ENCODE measurements at places on chromosomes 1 and 21.

- DNase-seq: peak; percentile 25
Measured at GRCh38 chr1:10196976-10197375, 13.4 kb upstream of the KIF1B start.

DNA sequence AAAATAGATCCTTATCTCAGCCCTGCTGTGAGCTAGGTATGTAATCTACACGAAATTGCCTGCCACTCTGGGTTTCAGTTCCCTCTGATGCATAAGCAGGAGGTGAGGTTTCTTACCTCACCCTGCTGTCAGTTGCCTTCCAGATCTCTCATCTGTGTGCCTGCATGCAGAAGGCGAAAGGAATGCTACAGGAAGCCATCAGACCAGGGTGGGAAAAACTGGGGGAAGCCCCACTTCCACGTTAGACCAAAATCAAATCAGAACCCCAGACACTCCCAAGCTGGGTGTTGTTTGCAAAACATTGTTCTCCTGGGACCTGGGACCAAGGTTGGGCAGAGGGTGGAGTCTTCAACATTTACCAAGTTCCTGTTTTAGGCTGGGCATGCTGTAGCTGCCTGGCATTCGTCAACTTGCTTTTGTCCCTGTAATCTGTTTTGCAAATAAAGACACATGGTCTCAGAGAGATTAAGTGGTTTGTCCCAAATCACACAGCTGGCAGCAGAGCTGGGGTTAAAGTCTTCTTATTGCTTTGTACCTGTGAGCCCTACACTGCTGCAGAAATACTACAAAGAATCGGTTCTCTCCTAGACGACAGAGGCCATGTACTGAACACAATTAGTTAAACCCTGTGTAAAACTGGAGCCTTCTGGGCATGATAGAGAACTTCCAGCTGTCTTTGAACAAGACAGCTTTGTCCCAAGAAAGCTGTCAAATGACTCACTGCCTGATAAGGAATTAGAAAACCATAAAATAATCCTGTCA, 389.7 kb upstream of the RUNX1 start:
- DNase-seq: no peak

DNA sequence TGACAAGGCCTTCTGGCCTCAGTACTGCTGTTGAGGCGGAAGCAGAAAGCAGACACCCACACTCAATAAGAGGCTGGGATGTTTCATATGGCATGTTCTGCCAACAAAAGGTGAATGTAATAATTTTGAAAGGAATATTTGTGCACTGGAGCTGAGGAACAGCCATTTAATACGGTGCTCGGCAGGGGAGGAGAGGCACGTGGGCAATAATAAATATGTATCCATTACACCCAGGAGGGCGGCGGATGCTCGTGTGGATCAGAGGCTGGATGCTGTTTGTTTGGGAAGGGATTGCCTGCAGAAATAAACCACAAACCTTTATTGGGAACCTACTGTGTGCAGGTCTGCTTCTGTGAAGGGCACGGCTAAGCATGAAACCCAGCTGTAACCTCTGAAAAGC, 92.0 kb downstream of the VWA5B1 start:
- no peak for DNase-seq

DNA sequence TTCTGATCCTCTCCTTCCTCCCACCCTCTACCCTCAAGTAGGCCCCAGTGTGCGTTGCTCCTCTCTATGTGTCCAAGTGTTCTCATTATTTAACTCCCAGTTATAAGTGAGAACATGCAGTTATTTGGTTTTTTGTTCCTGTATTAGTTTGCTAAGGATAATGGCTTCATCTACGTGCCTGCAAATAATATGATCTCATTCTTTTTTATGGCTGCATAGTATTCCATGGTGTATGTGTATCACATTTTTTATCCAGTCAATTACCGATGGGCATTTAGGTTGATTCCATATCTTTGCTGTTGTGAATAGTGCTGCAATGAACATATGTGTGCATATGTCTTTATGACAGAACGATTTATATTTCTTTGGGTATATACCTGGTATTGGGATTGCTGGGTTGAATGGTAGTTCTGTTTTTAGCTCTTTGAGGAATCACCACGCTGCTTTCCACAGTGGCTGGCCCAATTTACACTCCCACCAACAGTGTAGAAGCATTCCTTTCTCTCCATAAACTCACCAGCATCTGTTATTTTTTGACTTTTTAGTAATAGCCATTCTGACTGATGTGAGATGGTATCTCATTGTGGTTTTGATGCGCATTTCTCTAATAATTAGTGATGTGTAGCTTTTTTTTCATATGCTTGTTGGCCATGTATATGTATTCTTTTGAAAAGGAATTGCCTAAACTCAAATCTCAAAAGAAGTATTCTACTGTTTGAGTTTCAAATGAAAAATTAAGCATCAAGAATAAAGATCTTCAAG, 116.9 kb downstream of the ETS2 start:
- DNase-seq: no peak

DNA sequence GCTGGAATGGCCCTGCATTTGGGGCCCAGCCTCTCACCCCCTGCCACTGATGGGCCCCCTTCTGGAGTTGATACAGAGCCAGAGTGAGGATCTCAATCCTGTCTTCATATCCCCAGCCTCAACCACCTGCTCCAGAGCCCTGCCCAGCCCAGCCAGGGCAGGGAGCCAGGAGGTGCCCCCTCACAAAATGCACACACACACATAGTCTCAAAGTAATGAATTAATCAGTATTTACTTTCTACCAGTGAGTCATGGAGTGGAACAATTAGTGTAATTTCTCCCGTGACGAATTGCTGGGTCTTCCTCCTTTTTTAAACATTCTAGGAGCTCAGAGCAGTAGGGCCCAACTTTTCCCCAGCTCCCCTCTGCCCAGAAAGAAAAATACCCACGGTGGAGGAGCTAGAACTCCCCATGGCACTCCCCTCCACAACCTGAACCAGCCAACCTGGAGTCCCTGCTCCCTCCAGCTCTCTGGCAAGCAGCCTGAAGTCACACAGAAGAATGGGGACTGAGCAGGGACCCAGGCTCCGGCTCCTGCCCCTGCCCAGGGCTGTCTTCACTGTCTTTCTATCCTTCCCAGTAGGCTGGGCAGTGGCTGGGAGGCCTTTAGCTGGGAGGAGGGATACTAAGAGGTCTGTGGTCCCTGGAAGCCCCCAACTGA, 29.3 kb downstream of the SDC3 start:
- DNase-seq: peak; percentile 47

DNA sequence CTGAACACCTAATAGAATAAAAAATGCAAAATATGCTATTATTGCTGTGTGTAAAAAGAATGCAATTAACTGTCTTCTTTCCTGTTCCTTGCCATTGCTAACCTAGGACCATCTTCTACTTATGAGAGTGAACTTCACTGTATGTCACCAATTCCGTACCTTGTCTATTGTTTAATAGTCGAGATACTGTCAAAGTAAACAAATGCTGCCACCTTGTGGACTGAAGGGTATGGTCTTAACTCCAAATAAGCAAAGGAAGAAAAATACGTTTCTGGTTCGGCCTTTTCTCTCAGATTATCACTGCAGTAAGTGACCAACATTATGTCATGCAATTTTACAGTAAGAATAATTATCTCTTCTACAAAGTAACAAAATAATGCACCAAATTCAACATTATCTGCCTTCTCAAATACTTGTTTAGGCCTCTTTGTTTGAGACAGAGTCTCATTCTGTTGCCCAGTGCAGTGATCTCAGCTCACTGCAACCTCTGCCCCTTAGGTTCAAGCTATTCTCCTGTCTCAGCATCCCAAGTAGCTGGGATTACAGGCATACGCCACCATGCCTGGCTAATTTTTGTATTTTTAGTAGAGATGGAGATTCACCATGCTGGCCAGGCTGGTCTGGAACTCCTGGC, 133.4 kb downstream of the COP1 start:
- DNase-seq: peak; percentile 55

DNA sequence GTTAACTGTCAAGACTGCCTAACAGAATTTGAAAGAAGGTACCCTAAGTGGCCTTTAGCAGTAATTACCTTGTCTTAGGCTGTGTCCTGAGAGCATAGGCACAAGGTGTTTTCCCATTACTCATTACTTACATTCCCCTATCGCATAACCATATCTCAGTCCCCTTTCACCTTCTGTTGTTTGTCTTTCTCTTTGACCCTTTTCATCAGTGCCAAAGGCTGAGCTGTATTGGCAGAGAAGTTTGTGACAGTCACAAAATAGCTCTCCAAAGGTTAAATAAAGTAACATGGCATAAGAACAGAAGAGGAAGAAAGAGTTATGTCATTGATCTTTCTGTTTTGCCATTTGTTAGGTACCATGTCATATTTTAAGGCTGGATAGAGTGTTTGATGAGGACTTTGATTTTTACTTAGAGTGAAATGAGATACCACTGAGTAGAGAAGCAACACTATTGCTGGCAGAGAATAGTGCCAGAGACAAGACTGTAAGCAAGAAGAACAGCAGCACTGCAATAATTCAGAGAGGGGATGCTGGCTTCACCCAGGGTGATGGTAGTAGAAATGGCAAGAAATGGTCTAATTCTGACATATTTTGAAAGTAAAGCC, 497.8 kb downstream of the TTLL7 start:
- DNase-seq: no peak

DNA sequence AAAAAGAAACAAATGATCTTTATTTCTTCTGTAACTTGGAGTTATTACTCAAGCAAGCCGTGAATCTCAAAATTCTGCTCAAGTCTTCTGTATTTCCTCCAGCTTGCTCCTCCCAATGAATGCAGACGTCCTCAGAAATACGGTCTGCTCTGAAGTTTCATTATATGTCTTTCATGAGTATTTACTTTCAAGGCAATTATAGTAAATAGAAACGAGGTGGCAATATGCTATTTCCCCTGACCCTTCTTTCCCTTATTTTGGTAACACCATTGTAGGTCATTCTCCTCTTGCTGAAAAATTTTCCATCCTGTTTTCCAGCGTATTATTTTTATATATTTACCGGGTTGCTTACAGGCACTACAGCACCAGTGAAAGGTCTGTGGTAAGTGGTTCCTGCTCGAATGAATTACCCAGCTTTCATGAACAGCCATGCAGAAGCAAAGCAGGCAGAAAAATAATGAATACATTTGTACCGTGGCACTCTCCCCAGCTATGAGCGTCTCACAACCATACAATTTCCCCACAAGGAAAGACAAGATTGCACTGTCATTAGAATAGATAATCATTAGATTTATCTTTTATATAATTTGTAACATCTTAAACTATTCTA, 350.9 kb upstream of the PKN2 start:
- no peak for DNase-seq

- no peak for DNase-seq
Measured at GRCh38 chr1:100713626-100714025, 5.9 kb upstream of the VCAM1 start.

Data from NCI-H446 (cell line).